ENCODE measurements at places on chromosomes 1 and 21. TPM values are rescaled to one million over a fixed set of nuclear protein-coding genes. Genes with fewer than 3 reads are reported as not detected.

The SELL gene
- polyA plus RNA-seq = 1.9 TPM

DNA sequence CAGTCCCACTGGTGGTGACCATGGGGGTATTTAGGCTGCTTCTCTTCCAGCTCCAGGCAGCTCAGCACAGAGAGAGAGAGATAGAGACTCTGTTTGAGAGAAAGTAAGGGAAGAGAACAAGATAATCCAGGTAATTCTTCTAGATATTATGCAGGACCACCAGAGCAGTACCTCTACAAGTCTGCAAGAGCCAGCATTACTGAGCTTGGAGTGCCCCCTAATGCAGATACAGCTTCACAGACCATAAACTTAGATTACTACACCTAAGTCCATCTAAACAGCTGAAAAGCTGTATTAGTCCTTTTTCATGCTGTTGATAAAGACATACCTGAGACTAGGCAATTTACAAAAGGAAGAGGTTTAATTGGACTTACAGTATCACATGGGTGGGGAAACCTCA, 570.3 kb downstream of the LRRIQ3 start:
- no peak for DNase-seq

DNA sequence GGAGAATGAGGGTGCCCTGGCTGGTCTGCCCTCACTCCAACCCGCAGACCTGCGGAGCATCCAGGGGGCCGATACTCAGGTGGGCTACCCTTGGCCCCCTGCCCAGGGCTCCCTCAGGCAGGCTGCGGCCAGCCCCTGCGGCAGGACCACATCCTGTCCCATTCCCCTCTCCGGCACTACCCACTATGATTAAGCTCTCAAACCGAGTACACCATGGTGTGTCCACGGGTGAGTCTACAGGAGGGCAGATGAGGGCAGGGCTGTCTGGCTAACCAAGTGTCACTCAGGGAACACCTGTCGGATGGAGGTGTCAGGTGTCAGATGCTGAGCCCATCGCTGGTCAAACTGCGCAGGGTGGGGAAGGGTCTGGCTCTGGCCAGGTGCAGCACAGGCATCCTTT, 47.2 kb downstream of the SLC66A1 start:
- no peak for DNase-seq

GRCh38 chr1:60387175-60387574, 313.6 kb upstream of the C1orf87 start:
- no peak for DNase-seq

The CFAP74 gene
- polyA plus RNA-seq = 0.29 TPM
